Germinal center (tissue), 1 donor: ENCODE measurements at places on chromosomes 7 and 10.

- DNase-seq, result no peak
These were observed 6.1 kb upstream of the IMMP2L start for GRCh38 chr7:111568419-111568818.

- no peak for DNase-seq
These were observed 12.4 kb downstream of the GNAT3 start for GRCh38 chr7:80499350-80499953.

- DNase-seq, result no peak
These were observed 217.9 kb downstream of the ADAM12 start for GRCh38 chr10:126170371-126170770.

DNA sequence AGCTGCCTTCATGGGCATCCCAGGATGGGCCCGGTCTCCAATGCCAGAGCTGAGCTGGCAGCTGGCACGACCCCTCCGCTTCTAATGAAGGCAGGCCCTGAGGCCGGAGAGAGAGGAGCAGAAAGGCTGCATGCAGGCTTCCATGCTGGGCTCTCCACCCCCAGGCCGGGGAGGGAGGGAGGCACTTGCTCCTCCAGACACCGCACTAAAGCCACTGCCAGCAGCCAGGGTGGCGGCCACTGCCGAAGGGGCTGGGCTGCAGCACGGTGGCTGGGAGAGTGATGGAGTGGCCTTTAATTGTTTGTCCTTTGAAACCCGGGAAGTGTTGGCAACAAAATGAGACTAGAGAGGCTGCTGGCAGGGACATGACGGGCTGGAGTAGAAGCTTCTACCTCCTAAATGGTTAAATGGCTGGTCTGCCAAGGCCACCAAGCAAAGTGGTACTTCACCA lies 236.5 kb downstream of the SKAP2 start:
- DNase-seq, result no peak

DNA sequence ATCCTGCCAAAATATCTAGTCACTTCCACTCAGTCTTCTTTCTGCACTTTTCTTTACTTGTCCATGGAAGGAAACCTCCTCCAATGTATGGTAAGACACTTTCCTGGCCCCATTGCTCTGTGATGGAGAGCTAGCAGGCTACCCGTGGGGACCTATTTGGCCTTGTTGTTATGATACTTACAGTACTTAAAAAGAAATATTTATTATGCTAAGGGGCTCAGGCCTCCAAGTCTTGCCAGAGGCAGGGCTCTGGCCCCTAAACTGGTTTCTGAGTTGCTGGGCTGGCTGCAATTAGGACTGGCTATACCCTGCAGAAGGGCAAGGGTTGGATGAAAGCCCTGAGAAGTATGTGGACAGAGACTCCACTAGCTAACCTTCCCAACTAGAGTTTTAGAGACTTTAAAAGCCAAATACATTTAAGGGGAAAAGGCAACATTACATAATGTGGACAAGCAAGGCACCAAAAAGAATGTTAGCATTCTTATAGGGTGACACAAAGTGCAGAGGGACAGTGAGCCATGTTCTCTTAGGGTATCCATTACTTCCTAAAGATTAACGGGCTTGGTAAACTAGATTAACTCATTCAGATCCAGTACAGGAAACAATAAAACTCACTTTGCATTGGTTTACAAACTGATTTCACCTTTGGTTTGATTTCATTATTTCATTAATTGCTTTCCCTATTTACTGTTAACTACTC lies 84.9 kb upstream of the INHBA start:
- DNase-seq, result no peak

DNA sequence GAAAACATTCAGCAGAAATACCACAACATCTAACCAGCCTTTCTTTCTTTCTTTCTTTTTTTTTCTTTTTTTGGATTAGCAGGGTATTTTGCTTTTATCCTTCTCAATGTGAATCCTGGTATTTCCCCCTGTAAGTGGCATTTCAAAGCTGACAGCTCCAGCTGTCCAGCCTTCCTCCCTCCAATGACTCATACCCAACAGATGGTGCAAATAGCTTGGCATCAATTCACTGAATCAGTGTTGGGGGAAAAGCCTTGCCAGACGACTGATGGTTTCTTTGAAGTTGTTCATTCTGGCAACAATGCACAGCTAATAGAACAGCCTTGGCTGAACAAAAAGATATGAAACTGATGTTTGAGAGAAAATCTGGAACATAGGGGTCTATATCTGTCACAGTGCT lies 316.8 kb upstream of the STEAP1 start:
- DNase-seq, result no peak

- no peak for DNase-seq
These were observed 212.6 kb downstream of the PTPRN2 start for GRCh38 chr7:158375034-158375433.

- DNase-seq, result no peak
These were observed 1.6 kb upstream of the KIAA1217 start for GRCh38 chr10:24207341-24207740.

DNA sequence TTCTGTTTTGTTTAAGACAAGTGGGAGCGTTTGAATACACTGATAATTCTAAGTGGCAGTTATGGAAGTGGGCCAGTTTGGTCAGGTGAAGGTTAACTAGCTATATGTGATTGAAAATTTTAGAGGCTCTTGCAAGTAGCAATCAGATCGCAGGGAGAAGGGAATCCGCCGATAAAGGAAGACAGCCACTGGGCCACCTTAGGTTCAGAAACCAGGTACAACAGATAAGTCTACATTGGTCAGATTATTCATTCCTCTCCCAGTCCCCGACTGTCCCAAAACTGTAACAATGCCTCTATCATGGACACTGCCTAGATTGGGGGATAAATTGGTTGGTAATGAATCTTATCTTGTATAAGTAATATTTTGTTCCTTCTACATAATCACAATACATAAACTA lies 8.9 kb downstream of the ANK3 start:
- no peak for DNase-seq

DNA sequence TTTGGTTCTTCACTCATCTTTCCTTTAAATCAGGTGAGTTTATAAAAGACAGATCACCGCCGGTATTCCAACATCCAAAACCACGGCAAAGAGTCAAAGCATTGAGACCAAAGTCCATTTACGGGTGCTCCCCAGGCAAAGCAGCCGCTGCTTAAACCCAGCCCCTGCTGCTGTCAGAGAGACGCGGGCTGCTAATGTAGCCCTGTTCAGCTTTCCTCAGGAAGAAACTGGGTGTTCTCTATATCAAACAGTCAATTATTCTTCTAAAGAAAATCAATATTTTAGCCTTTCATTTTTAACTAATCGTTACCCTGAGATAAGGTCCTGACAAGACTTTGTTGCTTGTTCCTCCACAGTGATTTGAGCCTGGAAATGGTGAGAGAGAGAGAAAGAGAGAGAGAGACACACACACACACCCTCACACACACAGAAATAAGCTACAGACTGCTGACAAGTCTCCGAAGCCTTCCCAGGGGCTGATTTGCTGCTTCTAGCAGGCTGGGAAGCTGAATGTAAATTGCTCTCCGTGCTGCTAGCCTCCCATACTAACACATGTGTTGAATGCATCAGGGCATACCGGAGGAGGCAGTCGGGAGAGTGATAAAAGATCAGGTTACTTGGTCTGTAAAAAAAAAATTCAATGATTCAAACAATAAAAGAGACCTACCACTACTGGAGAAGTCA lies 183.0 kb upstream of the ANK3 start:
- no peak for DNase-seq

GRCh38 chr10:75049316-75050148 lies 61.9 kb upstream of the SAMD8 start:
- no peak for DNase-seq
